Fibroblast of the conjunctiva (primary cell): ENCODE measurements at places on chromosomes 6 and 20.

GRCh38 chr6:111027219-111027618 is 45.4 kb downstream of the RPF2 start:
- no peak for DNase-seq

DNA sequence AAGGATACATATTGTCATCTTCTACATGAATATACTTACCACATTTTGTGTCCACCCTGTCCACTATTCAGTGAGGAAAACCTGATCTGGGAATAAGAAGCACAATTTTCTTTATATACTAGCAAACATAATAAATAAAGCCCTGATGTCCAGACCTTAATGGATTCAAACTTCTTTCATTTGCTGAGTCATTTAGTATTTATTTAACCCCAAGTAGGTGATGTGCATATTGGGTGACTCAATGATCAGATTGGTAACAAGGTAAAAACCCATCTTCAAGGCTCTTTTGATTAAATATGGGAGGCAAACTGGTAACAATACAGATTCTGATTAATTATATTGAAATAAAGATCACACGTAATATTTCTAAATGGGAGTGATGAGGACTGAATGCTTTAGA is 1159.8 kb upstream of the EYS start:
- DNase-seq, result no peak

- no peak for DNase-seq
Measured at GRCh38 chr6:169852504-169853195, 101.2 kb downstream of the ERMARD start.

DNA sequence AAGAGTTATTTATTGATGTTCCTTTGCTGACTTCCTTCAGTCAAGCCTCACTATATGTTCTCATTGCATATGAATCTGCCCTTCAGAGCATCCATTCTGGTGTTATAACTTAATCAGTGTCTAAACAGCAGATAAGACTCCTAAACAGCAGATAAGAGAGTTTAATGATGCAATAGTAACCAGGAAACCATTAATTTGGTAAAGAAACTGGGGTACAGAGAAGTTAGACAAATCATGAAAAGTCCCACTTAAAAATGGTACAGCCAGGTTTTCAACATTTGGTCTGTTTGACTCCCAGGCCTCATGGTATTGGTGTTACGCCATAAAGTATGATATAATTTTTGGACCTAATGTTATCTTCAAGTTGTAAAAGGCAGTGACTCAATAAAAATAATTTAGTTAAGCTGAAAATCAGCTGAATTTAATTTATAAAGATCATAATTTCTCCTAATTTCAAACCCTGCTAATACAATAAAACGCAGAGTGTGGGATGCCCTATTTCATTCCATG is 127.4 kb upstream of the DST start:
- DNase-seq, result no peak

DNA sequence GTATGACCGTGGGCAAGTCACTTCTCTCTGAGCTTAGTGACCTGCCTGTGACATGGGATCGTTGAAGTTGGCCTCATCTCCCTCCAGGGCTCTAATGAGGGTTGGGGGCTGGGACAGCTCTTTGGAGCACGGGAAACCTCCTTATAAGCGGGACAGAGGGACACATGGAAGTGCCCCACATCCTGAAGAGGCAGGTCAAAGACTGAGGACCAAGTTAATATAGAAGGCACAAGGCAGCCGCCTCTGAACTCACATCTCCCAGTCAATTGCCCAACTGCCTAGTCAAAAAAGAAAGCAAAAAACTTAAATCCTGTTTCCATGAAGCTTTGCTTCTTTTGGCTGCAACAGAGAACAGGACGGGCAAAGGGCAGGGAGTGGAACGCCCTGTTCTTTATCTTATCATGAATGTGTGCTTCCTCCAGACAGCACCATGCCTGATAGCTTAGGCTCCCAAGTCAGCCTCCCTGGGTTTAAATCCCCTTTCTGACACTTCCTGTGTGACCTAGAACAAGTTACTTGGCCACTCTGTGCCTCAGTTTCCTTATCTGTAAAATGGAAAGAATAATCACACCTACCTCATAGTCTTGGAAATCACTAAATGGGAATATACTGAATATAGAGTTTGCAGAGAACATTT is 27.1 kb downstream of the LBP start:
- no peak for DNase-seq

DNA sequence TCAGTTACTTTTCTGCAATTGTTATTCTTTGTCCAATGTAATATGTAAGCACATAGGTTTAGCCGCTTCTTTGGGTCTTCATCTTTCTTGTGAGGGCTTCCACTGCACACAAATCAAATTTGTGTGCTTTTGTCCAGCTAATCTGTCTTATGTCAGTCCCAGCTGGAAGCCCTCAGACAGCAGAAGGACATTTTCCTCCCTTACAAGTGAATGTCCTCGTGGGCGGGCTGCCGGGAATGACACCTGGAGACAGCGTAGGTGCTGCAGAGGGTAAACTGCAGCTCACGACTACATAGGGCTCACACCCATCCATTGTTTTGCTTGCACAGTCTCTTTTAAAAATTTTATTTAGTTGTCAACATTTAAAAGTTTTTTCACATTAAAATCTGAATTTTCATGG is 24.6 kb upstream of the PPP1R14C start:
- no peak for DNase-seq

DNA sequence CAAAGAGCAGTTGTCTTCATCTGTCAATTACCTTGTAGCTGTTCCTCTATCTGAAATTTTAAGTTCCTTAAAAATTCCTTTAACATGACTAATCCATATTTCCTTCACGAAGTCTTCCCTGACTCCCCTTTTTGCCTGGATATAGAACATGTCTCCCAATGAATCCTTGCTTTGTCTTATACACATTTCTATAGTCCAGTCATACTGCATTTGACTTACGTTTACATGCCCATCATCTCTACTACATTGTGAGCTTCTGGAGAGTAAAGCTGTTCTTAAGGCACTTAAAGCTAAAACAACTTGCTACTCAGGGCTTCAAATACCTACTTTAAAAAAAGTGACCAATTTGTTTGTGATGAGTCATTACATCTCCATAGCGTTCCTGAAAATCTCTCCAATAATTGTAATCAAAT is 4.9 kb downstream of the REV3L start:
- DNase-seq, result no peak

- no peak for DNase-seq
Measured at GRCh38 chr6:12598919-12599318, 117.6 kb upstream of the PHACTR1 start.

GRCh38 chr6:36590237-36590636 is 3.9 kb upstream of the SRSF3 start:
- no peak for DNase-seq

DNA sequence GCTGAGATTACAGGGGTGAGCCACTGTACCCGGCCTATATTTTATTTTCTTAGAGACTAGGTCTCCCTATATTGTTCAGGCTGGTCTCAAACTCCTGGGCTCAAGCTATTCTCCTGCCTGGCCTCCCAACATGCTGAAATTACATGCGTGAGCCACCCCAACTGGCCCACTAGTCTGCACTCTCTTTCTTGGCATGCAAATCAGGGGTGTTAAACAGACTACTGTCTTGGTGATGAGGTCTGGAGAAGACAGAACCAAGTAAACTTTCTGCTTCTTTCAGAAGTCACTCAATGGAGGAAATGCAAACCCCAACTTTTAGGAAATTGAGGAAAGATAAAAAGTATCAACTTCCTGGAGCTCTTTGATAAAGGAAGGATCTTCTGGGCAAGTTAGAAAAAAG is 8.0 kb upstream of the TUBB2B start:
- DNase-seq, result no peak

- DNase-seq, result no peak
Measured at GRCh38 chr6:42960243-42961019, at the start of gene GNMT. Gene GNMT, plus strand, starts transcription at chr6:42960754. Its CDS starts 14 bp downstream, at chr6:42960768.

DNA sequence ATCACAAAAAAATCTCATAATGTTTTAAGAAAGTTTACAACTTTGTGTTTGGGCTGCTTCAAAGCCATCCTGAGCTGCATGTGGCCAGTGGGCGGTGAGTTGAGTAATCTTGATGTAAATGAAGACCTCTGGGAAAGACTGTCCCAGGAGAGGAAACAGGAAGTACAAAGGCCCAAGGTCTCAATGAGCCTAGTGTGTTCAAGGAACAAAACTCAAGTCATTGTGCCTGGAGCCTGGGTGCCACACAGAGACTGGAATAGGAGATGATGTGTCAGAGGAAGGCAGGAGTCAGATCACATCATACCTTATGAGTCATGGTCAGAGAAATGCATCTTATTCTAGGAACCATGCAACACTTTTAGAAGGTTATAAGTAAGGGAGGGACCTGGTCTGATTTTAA is 51.5 kb downstream of the COL19A1 start:
- DNase-seq, result peak; percentile 24

DNA sequence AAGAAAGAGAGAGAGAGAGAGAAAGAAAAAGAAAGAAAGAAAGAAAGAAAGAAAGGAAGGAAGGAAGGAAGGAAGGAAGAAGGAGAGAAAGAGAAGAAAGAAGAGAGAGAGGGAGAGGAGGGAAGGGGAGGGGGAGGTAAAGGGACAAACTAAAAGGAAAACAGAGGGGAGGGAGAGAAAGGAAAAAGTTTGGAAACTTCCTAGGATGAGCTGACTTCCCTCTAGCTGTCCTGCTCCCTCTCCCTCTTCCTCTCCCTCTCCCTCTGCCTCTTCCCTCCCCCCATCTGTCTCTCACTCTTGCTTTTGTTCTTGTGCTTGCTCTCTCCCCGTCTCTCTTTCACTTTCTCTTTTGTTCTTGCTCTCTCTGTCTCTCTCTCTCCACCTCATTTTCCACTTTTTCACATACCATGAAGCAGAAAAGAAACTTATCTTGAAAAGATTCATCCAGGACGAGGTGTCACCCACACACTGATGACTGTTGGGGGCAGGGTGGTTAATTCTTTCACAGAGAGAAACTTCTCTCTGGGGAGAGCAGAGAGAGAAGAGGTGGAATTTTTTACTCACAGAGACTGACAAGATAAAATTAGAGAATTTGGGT is 56.4 kb upstream of the DUSP22 start:
- peak; percentile 28 for DNase-seq

GRCh38 chr6:21592953-21593352 is 598 bp upstream of the SOX4 start:
- DNase-seq, result no peak

DNA sequence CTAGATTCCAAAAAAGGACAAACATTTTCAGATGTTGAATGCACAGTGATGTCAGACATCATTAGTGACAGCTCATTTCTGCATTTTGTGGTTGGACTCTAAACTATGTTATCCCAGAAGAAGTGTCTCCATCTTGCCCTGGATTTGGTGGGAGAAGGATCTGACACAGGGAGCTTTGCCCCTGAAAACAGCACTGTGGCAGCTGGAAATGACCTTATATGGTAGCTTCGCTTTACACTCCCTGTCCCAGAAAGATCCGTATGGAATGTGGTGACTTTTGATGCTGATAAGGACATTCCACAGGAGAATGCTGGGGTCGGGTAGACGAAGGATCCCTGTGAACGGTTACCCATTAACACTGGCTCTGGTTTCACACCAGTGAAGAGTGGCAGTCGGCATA is 87.2 kb upstream of the EDN1 start:
- DNase-seq, result no peak

DNA sequence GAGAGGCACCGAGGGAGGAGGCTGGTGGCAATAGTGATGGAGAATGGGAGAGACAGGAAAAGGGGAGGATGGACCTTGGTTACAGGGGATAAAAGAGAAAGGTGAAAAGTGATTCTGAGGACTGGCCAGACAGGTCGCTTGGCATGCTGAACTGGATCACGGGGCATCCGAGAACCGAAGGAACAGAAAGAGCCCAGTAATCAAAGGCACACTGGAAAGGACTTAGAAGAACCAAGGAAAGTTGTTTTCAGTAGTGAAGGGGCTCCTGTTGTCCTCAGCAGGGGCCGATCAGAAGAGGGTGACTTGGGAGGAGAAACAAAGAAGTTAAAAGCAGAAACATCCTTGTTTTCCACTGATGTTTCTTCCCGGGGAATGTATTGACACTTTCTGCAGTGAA is 18.9 kb downstream of the SYTL3 start:
- no peak for DNase-seq

DNA sequence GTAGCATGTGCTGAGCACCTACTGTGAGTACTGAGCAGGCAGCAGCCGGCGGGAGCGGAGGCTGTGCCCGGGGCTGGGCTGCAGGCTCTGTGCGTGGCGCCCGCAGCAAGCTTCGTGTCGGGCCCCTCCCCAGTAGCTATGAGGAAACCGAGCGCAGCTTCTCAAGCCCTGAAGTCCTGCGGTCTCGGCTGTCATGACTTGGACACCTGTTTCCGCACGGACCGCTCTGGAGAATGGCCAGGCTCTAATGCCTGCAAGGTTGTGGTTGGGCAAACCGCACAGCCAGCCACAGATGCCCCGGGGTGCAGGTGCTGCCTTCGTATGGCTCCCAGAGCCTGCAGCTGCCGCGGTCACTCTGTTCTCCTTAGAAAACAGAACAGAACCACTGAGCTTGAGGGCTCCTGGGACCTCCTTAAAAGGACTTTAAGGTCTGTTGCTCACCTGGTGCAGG is 33.7 kb downstream of the PYGB start:
- no peak for DNase-seq

- DNase-seq, result no peak
Measured at GRCh38 chr6:168124921-168125320, 45.9 kb upstream of the FRMD1 start.

GRCh38 chr6:87088076-87088475 is 6.8 kb downstream of the CGA start:
- no peak for DNase-seq

DNA sequence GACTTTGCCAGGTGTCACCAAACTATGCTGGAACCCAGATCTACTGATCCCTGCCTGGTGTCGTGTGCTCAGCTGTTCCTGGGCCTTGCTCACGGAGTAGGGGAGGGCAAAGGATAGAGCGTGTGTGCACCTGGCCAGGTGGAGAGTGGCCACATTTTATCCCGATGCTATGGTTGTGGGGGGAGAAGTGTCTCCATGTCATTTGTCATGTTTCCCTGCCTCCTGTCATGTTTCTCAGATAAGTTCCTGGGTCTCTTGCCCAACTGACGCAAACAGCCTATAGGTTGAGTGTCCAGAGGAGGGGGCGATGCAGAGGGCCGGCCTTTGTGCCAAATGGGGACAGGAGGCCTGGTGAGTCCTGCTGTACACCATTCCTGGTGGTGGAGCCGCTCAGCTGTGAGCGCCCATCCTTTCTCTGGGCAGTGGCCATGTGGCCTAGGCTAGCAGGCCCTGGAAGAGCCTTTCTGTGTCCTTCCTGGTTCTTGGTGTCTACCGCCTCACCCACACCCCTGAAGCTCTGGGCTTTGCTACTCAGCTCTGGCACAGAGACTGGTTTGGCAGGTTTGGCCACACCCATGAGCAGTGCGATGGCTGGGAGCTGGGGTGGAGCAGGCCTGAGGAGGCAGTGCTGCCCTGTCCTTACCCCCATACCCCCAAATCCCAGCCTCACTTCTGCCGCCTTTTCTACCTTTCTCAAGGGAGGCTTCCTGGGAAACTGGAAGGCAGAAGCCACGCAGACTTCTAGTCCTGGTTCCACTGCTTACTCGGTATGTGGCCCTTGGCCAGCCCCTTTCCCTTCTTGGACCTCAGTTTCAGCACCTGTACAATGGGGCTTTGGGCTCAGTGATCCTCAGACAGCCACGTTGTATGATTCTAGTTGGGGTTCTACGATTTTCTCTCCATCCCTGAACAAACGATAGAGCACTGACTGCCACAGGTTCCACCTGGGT is 32.3 kb upstream of the EPB41L1 start:
- DNase-seq, result no peak

GRCh38 chr20:22569353-22569752 is 15.0 kb downstream of the FOXA2 start:
- no peak for DNase-seq

GRCh38 chr6:136740050-136740974 is 52.0 kb downstream of the MAP3K5 start:
- no peak for DNase-seq

- peak; percentile 78 for DNase-seq
Measured at GRCh38 chr20:16615199-16615598, 42.0 kb upstream of the KIF16B start.
